ENCODE measurements at places on chromosomes 1 and 21.

- no peak for DNase-seq
Observed at GRCh38 chr1:186569856-186570255, 108.9 kb upstream of the PDC start.

- DNase-seq = no peak
Observed at GRCh38 chr1:20141466-20141865, 2.3 kb downstream of the PLA2G2F start.

- no peak for DNase-seq
Observed at GRCh38 chr21:38936240-38936639, 130.5 kb downstream of the ETS2 start.

- DNase-seq = no peak
Observed at GRCh38 chr21:38520511-38520910, 22.2 kb upstream of the ERG start.

DNA sequence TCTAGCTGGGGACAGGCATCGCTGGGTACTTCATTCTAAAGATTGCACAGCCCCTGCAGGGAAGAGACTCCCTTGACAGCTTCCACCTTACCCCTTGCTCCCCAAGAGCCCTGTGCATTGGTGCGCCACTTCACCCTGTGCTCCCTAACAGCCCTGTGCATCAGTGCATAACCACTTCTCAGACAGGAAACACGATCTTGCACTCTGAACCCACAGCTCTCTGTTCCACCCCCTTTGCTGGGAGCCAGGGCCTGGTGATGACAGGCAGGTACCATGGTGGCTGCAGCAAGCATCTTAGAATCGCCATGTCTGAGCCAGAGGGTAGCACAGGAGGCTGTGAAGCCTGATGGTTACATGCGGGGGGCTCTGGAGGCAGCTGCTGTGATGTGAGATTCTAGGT, 5.0 kb downstream of the ALPL start:
- DNase-seq = no peak

Data from stimulated activated CD4-positive, alpha-beta T cell treated with anti-CD3 and anti-CD28 coated beads, Interleukin-12 subunit alpha, Interleukin-12 subunit beta, amount 100 ng/mL, for 48 hours (primary cell).